Mammary epithelial cell (primary cell): ENCODE measurements at places on chromosomes 16 and 17.

GRCh38 chr17:16322636-16323035, 30.6 kb downstream of the CENPV start:
- DNase-seq, result no peak

DNA sequence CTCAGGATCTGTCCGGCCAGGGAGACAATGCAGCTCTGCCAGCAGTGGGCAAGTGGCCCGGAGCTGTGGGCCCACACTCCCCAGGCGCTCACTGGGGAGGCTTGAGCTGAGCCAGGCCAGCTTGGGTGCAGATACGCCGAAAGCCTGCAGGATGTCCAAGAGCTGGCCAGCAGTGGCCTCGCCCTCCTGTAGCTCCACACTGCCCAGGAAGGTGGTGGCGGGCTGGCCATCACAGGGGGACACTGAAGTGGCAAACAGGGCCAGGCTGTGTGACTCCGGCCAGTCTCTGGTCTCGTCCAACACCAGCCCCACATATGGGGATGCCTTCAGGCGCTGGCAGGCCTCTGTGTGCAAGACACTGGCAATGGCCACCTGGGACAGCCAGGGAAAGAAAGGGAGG, 9.6 kb downstream of the C17orf113 start:
- DNase-seq, result no peak

- DNase-seq, result peak; percentile 40
These were observed 16.7 kb downstream of the CDK5R1 start for GRCh38 chr17:32503251-32504165.

- DNase-seq, result no peak
These were observed 752.9 kb downstream of the KCNJ2 start for GRCh38 chr17:70922268-70922667.

- peak; percentile 63 for DNase-seq
These were observed 63.5 kb upstream of the PVALEF start for GRCh38 chr17:81101614-81102306.

DNA sequence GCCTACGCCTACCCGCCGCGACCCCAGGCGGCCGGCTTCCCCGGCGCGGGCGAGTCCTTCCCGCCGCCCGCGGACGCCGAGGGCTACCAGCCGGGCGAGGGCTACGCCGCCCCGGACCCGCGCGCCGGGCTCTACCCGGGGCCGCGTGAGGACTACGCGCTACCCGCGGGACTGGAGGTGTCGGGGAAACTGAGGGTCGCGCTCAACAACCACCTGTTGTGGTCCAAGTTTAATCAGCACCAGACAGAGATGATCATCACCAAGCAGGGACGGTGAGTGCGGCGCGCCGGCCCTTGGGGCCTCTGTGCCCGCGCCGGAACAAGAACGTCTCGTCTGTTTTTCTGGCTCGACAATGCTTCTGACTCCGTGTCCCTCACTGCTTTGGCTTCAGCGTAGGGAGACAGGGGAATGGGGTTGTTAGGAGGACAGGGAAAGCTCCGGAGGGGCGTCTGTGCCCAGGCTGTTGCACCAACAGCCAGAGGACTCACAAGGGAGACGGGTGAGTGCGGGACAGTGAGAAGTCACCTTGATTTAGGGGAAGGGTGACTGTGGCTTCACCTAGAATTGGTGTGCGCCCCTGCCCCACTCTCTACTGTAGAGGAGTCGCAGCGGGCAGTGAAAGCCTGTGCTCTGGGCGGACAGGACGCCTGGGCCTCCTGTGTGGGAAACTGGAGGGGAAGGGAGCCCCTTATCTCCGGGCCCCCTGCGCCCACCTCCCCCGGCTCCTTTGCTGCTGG, 806 bp downstream of the TBX21 start:
- no peak for DNase-seq

DNA sequence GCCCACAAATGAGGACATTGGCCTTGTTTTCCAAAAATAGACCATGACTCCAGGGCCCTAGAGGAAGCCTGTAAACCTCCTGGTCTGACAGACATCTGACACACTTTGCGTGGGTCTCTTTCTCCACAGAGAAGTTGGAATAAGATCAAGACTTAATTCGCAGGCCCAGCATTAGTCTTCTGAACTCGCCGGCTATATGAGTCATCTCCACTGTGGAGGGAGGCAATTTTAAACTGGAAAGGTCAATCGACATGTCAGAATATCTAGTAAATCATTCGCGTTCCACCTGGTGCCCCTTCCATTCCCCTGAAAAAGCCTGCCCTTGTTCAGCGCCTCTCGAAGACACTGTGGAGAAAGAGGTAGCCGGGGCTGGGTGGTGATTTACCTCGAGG, 140.1 kb downstream of the CLEC16A start:
- DNase-seq, result no peak

DNA sequence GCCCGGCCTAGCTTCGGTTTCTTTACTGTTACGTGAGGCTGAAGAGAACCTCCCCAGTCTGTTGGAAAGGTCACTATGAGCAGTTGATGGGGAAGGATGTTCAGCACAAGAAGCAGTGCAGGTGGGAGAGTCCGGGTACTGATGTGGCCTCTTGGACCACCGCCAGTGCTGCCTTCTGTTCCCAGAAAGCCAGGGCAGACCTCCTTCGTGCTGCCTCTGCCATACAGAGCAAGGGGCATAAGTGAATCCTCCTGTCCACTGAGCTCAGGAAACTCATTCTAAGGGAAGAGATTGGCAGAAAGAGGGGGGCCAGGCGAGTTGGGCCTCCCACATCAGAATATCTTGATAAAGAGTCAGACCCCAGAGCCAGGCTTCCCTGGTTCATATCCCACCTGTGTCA, 3.7 kb downstream of the PPP4C start:
- DNase-seq, result no peak

GRCh38 chr16:88455610-88456355, 2.7 kb downstream of the ZFPM1 start:
- peak; percentile 43 for DNase-seq

GRCh38 chr16:84513123-84513522, 8.7 kb upstream of the MEAK7 start:
- DNase-seq, result no peak
